ENCODE measurements at places on chromosomes 16 and 17. TPM values are rescaled to one million over a fixed set of nuclear protein-coding genes. Genes with fewer than 3 reads are reported as not detected.

GRCh38 chr16:6057821-6058220, 960.2 kb upstream of the EEF2KMT start:
- DNase-seq = no peak

Gene CD300H
- total RNA-seq = not detected

Gene TUBB3
- 239 TPM for total RNA-seq

Gene MIS12
- 10.6 TPM for total RNA-seq

Gene KRT31
- not detected for total RNA-seq

GRCh38 chr16:337437-337836, 15.1 kb downstream of the AXIN1 start:
- peak; percentile 54 for DNase-seq

DNA sequence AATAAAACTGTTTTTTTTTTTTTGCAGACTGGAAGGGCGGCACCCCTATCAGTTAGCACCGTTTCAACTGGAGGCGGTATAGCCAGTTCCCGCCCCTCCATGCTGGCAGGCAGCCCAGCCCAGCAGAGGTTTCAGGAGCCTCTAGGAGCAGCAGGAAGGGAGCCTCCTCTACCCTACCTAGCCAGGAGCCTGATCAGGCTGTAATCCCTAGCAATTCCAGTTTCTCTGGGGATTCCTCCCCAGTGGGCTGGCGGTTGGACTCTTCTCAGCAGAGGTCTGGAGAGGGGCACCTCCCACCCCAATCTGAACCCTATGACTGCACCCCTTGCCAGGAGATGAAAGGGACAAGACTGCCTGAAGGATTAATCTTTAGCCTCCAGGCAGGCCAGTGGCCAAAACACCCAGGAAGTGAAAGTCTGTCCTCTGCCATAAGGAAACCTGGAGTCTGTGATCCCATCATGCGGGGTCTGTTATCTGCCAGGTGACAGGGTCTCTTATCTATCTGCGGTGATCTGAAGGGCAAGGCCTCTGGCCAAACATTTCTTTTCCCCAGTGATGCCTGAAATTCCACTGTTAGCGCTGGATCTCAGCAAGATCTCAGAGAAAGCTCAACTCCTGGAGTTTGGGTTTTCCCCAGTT, 4.9 kb upstream of the CDH1 start:
- DNase-seq = peak; percentile 64

Gene CLEC18A
- 0.29 TPM for total RNA-seq

Gene LMF1
- 25.3 TPM for total RNA-seq

GRCh38 chr17:49699966-49700575, 7.7 kb downstream of the SLC35B1 start:
- no peak for DNase-seq

DNA sequence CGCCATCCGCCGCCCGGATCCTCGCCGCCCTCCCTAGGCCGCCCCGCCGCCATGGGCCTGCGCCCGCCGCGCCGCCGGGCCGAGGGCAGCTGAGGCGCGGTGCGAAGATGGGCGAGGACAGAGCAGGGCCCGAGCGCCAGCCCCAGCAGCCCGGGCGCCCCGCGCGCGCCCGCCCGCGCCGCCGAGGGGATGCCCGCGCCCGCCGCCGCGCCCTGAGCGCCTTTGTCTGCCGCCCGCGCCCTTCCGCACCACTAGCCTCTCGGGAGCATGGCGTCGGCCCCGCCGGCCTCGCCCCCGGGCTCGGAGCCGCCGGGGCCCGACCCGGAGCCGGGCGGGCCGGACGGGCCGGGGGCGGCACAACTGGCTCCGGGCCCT, 278 bp downstream of the RAB11FIP3 start:
- no peak for DNase-seq

Gene CX3CL1
- total RNA-seq = not detected

Gene CHP2
- not detected for total RNA-seq

DNA sequence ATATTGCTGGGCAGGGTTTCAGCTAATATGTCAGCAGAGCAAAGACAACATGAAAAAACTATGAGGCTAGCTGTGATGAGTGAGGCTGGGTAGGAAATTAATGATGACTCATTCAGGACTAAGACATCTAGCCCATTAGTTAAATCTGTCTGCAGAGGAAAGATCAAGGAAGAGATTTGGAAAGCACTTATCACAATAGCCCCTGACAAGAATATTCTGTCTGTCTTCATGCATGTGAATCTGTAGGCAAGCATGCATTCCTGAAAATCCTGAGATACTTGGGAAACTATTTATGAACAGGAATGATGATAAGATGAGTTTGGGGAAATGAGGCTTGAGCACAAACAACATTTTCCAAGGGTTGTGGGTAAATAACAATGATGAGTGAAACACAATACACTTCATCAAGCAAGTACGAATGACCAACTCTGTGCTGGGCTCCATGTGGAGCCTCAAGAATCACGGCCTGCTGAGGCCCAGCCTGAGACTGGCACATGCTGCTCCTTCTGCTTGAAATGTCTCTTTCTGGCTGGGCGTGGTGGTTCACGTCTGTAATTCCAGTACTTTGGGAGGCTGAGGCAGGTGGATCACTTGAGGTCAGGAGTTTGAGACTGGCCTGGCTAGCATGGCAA, 96.5 kb upstream of the ASIC2 start:
- no peak for DNase-seq

GRCh38 chr17:75779987-75780889, 4.4 kb upstream of the UNK start:
- no peak for DNase-seq

GRCh38 chr16:57413733-57414132, 9.2 kb downstream of the CCL17 start:
- no peak for DNase-seq

DNA sequence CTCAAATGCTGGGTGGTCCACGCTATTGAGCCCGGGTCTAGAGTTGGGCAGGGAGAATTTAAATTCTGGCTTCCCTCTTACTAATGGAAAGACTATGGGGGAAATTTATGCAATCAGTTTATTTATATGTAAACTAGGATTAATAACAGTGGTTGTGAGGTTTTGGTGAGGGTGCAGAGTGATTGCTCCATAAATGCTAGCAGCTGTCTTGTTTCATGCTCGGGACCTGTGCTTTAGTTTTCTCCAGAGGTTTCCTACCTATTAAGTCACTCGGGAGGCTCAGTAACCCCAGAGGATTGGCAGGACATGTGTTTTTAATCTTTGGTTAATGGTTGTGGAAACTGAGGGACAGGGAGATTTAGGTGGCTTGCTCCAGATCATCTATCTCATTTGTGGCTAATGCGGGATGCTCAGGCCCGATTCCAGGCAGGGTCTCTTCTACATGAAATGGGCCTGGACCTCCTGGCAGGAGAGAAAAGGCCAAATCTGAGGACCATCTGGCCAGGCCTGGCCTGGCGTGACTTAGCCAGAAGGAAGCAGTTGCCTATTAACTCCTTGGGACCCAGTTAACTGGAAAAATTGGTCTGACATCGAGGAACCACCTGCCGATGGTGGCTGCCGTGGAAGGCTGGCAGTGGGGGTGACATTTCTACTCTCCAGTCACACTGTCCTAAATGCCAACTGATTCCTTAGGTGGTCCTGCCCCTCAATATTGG, 2.1 kb downstream of the PRCD start:
- DNase-seq = peak; percentile 64

- DNase-seq = no peak
Observed at GRCh38 chr17:17545984-17546383, 45.5 kb downstream of the PEMT start.

GRCh38 chr16:50024207-50024606, 818 bp upstream of the CNEP1R1 start:
- DNase-seq = no peak
